Activated T-cell treated with anti-CD3 and anti-CD28 coated beads for 48 hours (primary cell): ENCODE measurements at places on chromosomes 7 and 10.

DNA sequence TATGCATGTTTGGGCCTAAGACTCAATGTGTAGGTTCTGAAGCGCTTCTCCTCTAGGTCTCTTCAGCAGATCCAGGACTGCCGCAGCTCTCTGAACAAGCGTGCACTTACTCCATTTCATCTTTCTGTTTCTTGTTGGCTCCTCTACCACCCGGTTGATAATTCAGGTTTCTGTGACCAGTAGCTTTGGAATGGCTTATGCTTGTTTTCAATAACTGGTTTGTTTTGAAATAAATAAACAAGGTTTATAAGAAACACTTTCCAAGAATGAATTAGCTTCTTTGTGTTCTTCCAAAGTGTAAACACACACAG lies 1.5 kb downstream of the MDFIC start:
- no peak for DNase-seq

DNA sequence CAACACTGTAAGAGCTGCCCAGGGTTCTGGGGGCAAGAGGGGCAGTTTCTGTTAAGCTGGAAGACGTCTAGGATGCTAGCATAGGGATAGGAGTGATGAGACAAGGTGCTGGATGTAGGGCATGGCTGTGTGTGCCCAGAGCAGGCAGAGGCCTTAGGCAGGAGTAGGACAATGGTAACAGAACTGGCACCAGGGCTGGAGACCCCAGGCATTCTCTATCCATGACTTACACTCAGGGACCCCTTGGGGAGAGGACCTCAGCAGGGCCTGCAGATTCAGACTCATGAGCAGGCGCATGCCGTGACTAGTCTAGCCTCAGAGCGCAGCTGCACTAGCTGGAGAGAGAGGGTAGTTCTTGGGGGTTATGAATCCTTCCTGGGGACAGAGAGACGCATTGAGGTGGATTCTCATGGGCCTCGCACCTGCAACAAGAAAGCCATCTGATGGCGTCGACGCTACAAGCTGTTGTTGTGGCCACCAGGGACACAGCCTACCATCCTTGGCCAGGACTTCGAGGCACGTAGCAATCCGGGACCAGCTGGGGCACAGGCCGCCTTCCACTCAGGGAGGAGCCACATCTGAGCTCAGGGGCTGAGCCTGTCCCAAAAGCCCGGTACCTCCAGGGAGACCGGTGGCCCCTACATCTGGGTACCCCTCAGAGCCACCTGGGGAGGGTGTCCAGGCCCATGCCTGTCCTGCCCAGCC lies 474.1 kb downstream of the PTPRN2 start:
- DNase-seq = no peak

DNA sequence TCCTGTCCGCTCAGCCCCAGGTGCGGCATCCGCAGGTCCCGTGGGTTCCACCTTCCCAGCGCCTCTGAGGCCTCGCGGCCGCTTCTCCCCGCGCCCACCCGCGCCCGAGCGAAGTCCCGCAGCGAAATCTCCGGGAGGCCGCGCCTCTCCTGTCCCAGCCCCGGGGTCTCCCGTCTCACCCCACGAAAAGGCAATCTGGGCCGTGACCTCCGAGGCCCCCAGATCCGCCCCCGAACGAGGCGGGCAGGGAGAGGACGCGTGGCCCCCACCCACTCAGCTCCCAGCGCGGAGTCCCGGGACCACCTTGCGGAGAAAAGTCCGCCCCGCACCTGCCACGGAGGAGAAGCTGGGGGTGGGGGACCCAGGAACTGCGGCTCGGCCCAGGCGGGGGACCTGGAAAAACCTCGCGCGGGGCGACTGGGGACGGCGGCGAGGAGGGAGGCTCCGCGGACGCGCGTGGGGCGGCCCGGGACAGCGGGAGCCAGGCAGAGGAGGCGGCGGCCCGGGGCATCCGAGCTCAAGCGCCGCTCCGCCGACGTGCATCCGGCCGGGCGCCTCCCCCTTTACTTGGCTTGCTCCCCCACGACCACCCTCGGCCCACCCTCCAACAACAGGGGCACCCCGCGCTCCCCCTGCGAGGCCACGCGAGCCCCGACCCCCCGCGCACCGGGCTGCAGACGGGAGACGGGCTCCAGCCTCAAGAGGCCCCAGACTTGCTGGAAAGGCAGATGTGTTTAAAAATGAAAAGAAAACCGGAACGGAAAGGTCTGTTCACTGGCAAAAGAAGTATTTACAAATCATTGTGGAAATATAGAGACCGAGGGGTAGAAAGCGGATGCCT lies 33.0 kb upstream of the RNF32 start:
- DNase-seq = no peak

GRCh38 chr7:96713037-96713436 lies 3.4 kb upstream of the SEM1 start:
- no peak for DNase-seq

- no peak for DNase-seq
These were observed 208.4 kb downstream of the ACTR3B start for GRCh38 chr7:152967958-152968357.
